ENCODE measurements at places on chromosomes 1 and 21. TPM values are rescaled to one million over a fixed set of nuclear protein-coding genes. Genes with fewer than 3 reads are reported as not detected.

Gene OR2M7
- polyA plus RNA-seq, result not detected

DNA sequence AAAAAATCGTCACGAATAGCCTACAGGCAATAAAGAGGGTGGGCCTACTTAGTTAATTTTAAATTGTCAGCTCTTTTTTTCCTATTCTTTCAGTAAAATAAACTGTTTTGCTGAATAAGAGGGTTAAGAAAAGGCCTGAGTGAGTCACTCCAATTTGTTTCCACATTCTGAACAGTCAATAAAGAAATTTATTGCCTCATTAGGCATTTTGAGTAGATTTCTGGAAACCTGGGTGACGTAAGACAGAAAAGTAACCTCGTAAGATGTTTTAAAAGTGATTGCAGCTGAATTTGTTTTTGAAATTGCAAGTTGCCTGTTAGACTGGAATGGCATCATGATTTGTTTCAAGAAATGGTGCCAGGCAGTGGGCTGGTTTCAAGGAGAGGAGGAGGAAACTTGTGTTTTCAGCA, 439.3 kb downstream of the USP25 start:
- no peak for DNase-seq

DNA sequence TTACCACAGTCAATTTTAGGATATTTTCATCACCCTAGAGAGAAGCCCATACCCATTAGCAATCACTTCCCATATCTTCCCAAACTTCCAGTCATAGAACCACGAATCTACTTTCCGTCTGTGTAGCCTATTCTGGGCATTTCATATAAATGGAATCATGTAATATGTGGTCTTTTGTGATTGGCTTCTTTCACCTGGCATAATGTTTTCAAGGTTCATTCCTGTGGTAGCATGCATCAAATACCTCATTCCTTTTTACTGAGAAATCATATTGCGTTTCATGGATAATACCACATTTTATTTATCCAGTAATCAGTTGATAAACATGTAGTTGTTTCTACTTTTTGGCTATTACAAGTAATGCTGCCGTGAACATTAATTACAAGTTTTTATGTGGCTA, 21.5 kb downstream of the DESI2 start:
- DNase-seq, result no peak

GRCh38 chr1:232968965-232969364, 18.6 kb downstream of the NTPCR start:
- DNase-seq, result no peak
